ENCODE measurements at places on chromosomes 3 and 15.

GRCh38 chr3:166799-167198 lies 29.8 kb upstream of the CHL1 start:
- DNase-seq: no peak

- no peak for DNase-seq
Measured at GRCh38 chr3:99902091-99902490, 84.4 kb downstream of the CMSS1 start.

- no peak for DNase-seq
Measured at GRCh38 chr3:64303401-64303800, 78.1 kb upstream of the PRICKLE2 start.

GRCh38 chr15:60121845-60122244 lies 117.7 kb downstream of the FOXB1 start:
- no peak for DNase-seq

- no peak for DNase-seq
Measured at GRCh38 chr3:149507491-149508324, 33.2 kb downstream of the TM4SF4 start.

GRCh38 chr3:126578702-126579101 lies 20.0 kb upstream of the C3orf22 start:
- no peak for DNase-seq

- no peak for DNase-seq
Measured at GRCh38 chr15:95868970-95869369, 461.5 kb upstream of the NR2F2 start.

DNA sequence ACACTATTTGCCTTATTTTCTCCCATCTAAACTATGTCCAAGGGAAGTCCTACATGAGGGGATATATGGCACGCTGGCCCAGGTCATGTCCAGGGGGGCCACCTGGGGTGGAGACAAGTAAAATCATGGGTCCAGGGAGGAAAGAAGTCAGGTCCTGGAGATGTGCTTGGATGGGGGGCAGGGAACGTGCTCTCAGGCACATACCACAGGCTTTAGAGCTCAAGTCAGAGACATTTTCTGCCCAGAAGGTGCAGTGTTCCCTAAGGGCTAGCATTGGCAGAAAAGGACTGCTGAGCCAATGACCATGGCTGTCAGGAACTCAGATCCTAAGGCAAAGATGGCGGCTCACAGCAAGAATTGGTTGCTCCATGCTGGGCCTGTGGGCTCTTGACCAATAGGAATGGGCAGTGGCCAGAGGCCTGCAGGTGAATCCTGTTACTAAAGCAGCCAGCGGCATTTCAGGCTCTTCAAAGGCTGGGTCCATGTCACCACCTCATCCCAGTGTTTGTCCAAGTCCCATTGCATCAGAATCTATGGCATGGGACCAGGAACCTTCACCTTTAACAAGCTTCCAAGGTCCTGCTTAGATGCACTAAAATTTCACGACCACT lies 175.0 kb downstream of the RPLP1 start:
- no peak for DNase-seq

GRCh38 chr3:85801955-85802354 lies 843.2 kb downstream of the CADM2 start:
- DNase-seq: no peak

- DNase-seq: no peak
Measured at GRCh38 chr3:185764980-185765370, 59.9 kb downstream of the IGF2BP2 start.

- no peak for DNase-seq
Measured at GRCh38 chr3:134197681-134198261, 52.9 kb downstream of the RYK start.

DNA sequence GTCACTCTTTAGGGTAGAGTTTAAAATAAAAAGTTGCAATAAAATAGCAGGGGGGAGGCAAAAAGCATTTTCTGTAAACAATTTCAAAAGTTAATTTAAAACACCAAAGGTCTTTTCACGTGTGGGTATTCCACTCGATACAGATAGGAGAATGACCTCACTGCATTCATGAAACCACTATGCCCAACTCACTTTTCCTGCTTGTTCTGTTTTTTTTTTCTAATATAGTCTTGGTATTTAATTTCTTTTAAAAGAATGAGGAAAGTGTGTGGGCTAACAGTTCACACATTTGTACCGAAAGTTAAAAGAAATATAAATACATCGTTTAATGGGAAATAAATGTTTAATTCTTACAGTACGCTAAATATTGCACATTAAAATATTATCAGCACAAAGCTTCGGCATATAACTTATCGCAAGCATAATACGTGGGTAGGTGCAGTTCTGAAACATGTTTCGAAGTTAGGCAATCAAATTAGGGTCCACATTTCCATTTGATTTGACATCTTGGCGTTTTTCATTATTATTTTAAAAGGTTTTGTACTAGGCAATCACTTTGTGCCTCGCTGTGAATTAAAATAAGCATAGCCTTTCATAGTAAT lies 41.4 kb downstream of the VGLL4 start:
- DNase-seq: no peak

DNA sequence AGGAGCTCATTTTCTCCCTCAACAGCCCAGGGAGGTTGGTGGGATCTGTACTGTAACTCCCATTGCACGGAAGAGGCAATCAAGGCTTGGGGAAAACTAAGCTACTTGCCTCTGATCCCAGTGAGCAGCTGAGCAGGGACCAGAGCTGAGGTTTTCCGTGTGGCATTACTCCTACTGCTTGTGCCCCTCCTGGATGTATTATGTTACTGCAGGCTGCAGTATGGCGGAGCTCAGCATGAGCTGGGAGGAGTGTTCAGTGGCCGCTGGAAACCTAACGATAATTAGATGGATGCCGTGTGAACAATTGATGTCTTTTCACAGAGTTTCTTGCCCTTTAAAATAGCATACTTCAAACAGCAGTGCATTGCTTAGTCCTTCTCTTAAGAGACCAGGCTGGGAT lies 2.0 kb upstream of the TPRG1 start:
- no peak for DNase-seq

DNA sequence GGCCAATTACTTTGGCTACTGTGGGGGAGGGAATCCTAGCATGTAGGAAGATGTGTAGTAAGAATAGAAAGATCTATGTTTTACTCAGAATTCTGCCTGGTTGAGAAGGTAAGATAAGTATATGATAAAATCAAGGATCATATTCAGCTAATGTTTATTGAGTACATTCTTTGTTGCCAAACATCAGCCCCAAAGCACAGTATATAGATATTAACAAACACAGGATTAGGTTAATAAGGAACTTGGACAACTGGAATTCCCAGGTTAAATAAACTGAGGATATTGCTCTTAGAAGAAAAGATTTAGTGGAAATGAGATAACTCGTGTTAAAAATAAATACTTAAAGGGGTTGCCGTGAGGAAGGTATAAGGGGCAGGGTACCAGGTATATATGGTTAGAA lies 129.6 kb downstream of the FILIP1L start:
- no peak for DNase-seq

GRCh38 chr3:147393943-147394883 lies 12.1 kb downstream of the ZIC4 start:
- no peak for DNase-seq

DNA sequence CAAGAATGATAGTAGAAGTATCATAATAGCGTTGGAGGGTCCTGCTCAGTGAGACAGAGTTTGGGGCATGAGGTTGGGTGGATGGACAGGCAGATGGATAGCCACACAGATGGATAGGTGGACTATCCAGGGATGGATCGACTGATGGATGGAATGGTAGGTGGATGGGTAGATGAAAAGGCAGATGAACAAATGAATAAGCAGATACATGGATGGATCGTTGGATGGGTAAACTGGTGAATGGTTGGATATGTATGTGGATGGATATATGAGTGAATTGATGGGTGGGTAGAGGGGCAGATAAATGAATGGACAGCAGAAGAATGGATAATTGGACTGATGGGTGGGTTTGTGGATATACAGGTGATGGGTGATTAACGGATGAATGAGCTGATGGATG lies 9.5 kb downstream of the CPNE9 start:
- DNase-seq: no peak
